ENCODE measurements at places on chromosomes 4 and X.
A peak's percentile ranks its signal among the peaks of the same experiment; 100 is the strongest.

DNA sequence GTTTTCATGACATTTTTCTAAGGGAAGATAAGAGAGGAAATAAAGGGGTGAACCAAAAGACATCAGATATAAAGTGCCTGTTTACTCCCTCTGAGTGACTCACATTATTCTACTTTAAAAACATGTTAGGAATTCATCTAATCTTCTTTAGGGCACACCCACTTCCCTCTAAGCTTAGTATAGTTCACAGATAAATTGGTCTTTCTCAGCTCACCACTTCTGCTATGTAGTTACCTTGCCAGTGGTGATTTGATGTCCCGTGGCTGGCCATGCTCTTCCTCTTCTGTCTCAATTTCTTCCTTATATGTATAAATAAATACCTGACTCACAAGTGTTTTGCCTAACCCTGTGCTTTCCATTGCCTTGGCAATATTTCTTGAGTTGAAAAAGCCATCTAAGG, 96.8 kb downstream of the PDLIM5 start:
- DNase-seq: no peak

DNA sequence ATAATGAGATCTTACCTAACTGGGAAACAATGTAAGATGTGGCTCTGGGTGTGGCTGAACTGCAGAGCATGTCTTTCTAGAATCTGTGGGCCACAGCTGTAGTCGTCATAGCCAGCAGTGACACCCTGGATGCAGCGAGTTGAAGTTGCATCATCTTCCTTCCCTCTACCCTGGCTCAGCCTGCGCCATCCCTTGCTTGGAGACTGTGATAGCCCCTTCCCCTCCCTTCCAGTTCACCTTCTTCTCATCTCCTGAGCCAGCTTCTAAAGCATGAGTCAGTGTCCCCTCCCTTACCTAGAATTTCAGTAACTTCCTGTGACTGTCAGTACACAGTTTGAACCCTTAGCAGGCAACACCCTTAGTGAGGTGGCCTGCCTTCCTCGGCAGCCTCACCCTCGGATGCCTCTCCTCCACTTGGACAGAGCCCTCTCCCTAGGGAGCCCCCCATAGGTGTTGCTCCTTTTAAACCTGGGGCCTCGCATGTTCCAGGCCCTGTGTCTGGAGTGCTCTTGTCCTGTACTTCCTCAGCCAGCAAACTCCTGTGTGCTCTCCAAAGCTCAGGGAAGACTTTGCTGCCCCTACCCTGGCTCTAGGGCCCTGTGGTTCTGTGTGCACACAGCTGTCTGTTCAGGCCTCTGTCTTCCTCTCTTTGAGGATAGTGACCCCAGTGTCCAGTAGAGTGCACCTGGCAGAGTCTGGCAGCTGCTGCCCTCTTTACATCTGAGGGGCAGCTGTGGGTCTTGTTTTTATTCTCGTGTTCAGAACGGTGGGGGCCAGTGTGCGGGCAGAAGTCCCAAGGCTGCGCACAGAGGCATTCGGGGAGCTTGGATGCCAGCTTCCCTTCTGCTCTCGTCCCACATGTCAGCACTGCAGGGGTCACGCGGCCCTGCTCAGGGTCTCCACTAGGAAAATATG, 43.7 kb upstream of the TADA2B start:
- DNase-seq: no peak

- peak; percentile 24 for DNase-seq
These were observed 26.4 kb upstream of the AKAP17A start for GRCh38 chrX:1564750-1565683.

GRCh38 chr4:139279760-139280620, at the start of gene MGARP:
Gene MGARP, minus strand, starts transcription at chr4:139280225. Its CDS starts 67 bp downstream, at chr4:139280158.
- no peak for DNase-seq

All from left lobe of liver (tissue), 2 donors.